ENCODE measurements at places on chromosomes 2 and 18.

DNA sequence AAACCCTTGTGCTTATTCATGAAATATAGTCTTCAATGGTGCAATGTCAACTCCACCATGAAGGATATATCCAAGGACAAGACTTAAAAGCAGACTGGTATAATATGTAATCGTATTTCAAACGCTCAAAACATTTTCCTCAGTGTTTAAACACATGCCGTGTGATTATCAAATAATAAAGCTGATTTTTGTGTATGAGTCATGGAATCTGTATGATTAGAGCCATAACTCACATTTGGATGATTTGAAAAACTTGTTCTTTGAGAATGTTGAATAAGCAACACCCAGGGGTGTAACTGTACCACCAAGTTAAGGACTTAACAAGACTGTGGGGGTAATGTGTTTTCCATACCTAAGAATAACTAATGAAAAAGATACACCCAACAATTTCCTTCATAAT, 215.3 kb downstream of the STK39 start:
- no peak for DNase-seq

DNA sequence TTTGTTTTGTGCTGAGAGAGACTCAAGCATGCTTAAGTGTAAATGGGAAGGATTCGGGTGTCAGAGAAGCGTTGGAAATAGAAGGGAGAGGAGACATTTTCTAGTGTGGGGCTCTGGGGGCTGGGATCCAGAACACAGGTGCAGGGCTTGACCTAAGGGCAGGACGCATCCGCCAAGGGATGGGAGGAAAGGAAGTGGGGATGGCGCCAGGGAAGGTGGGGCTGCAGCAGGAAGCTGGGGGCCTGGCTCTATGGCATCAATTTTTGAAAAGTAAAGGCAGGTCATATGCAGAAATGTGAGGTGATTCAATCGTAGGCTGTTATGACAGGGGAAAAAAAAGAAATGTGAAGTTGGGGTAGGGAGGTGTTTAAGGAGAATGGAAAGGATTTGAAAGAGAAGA, 143.2 kb upstream of the SERTAD2 start:
- no peak for DNase-seq

DNA sequence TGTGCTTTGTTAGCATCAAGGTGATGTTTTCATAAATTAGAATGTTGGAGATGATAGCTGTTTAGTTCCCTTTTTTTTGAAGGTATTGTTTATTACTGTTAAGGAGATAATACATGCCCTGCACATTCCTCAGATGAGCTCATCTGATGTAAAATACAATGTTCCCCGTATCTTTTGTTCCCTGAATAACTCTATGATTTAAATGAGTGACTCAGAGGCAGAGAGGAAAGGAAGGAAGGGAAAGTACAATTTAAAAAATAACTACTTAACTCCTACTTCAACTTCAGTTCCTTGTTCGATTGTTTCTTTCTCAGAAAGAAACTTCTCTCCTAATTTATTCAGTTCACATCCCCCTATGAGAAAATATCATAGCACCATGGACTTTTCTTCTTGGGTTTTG, 208.7 kb downstream of the KCNE4 start:
- no peak for DNase-seq

- DNase-seq = no peak
Observed at GRCh38 chr2:233056961-233057605, 3.1 kb upstream of the INPP5D start.

DNA sequence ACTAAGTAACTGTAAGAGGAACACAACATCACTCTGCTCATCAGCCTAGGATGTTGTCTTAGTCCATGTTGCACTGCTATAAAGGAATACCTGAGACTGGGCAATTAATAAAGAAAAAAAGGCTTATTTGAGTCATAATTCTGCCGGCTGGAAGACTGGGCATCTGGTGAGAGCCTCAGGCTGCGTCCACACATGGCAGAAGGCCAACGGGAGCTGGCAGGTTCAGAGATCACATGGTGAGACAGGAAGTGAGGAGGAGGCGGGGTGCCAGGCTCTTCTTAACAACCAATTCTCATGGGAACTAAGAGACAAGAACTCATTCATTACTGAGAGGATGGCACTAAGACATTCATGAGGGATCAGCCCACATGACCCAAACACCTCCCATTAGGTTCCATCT, 46.8 kb downstream of the EPG5 start:
- DNase-seq = no peak

GRCh38 chr2:46615555-46615954, 136.2 kb downstream of the TMEM247 start:
- DNase-seq = no peak

GRCh38 chr2:199085261-199085660, 372.5 kb downstream of the SATB2 start:
- DNase-seq = no peak

DNA sequence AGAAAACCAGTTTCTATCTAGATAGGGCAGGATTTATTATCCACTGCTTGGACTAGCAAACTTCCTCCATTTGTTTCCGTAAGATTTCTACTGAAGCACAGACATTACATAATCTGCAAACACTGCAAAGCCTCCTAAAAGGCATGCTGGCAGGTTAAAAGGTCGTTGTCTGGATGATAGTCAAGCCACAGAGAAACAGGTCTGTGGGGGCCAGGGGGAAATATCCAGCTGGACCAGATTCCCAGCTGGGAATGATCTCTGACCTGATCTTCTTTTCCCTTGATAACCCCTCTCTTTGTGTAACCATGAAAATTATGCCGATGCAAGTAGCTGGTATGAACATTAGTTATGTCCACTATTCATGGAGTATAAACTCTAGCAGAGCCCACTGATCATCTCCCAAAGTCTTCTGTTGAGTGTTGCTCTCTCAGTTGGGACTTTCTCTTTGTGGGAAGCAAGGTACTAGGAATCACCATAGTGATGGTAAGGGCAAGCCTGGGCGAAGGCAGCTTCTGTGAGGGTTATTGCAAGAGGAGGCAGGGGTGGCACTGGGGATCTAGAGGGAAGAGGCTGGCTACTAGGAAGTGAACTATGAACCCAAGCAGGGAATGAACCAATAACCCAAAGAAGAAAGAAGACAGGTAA, 61.3 kb downstream of the GDF7 start:
- DNase-seq = no peak

- no peak for DNase-seq
Observed at GRCh38 chr2:9686061-9686460, 55.3 kb upstream of the YWHAQ start.

- no peak for DNase-seq
Observed at GRCh38 chr2:118989481-118989880, 47.5 kb downstream of the MARCO start.

GRCh38 chr2:152440460-152440859, 105.5 kb downstream of the FMNL2 start:
- no peak for DNase-seq

- no peak for DNase-seq
Observed at GRCh38 chr2:43065036-43065435, 161.4 kb downstream of the ZFP36L2 start.

DNA sequence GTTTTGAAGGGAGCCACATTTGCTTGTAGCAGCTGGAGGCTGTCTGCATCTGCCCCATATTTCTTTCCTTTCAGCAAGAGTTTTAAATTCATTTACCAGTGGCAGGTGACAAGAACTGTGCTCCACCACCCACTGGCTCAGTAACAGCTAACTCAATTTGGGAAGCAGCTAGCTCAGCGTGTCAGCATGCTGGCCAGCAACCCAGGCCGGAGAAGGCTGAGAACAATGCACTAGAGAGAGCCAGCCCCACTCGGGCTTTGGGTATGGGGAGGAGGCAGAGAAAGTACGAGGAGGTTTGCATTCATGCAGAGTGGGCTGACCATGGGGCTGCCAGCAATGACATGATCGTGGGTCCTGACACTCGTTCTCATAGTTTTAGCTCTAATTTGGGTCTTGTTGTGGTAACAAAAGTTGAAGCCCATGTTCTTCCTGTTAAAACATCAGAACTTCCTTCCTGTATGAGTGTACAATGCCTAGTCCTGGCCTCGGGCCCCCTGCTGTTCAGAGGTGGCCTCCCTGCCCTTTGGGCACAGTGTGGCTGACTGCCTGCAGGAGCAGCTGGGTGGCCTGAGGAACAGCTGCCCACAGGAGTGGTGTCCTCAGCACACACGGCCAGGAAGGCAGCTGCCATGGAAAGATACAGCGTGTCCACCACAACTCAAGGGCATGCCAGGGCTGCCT, 23.0 kb downstream of the CDC42EP3 start:
- no peak for DNase-seq

DNA sequence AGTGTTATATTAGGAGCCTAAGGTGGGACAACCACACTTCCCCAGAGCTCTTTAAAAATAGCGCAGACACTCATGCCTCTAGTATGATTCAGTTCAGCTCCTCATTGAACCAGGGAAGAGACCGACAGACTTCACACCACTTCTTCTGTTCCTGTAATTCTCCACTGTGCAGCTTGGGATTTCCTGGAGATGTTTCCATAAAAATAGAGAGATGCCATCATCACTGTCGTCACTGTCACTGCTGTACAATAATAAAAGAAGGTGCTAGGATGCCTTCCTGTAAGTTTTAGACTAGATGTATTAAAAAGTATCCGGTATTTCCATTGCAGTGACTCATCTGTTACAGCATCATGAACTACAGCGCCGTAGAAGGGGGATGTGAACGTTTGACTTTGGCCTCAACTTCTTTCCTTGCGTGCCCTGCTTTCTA, 110.9 kb downstream of the FAM210A start:
- DNase-seq = no peak

DNA sequence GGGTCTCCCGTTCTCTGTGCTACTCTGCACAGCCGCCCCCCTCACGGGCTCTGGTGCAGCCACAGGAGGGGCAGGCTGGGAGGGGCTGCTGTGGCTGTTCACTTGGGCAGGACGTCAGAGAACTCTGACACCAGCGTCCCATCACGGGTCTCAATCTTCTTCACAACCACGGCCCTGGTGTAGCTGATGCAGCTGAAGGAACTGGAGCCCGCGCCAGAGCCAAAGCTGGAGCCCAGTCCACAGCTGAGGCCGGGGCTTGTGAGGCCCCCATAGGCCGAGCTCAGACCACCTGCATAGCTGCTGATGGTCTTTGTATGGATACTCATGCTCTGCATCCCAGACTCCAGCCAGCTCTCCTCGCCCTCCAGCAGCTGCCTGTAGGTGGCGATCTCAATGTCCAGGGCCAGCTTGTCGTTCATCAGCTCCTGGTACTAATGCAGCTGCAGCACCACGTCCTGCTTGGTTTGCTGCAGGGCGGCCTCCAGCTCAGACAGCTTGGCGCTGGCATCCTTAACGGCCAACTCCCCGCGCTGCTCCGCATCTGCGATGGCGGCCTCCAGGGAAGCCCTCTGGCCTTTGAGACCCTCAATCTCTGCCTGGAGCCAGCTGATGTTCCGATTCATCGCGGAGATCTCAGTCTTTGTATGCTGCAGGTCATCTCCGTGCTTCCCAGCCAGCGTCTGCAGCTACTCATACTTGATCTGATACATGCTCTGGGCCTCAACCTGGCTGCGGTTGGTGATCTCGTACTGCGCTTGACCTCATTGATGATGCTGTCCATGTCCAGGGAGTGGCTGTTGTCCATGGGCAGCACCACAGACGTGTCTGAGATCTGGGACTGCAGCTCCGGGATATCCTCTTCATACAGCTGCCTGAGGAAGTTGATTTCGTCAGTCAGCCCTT, 7.4 kb upstream of the DUSP19 start:
- no peak for DNase-seq

DNA sequence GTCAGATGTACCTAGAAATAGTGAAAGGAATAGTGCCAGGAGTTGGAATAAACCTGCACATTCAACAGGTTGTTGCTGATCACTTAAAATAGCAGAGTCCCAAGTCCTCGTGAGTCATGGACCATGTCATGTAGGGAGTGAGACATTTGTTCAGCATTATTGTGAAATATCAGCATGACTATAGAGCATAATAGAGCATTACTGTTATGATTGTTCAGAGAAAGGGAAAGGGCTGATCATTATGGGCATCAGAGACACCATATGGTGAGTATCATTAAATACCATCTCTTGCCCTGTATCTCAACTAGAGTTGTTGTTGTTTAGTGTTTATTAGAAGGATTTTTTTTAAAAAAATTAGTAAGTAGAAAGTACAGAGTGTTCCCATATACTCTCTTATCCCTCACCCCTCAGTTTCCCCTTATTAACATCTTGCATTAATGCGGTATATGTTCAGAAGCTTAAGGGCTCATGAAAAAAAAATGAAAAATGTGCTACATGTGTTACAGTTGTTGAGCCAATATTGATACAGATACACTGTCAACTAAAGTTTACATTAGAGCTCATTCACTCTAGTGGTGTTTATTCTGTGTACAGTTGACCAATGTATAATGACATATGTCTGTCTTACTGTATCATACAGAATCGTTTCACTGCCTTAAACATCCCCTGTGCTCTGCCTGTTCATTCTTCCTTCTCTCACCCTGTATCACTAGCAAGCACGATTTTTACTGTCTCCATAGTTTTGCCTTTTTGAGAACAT, 5.7 kb downstream of the ELAC1 start:
- no peak for DNase-seq

- DNase-seq = no peak
Observed at GRCh38 chr2:159069229-159069628, 100.8 kb downstream of the TANC1 start.

GRCh38 chr2:11875481-11875880, 129.0 kb downstream of the LPIN1 start:
- no peak for DNase-seq

DNA sequence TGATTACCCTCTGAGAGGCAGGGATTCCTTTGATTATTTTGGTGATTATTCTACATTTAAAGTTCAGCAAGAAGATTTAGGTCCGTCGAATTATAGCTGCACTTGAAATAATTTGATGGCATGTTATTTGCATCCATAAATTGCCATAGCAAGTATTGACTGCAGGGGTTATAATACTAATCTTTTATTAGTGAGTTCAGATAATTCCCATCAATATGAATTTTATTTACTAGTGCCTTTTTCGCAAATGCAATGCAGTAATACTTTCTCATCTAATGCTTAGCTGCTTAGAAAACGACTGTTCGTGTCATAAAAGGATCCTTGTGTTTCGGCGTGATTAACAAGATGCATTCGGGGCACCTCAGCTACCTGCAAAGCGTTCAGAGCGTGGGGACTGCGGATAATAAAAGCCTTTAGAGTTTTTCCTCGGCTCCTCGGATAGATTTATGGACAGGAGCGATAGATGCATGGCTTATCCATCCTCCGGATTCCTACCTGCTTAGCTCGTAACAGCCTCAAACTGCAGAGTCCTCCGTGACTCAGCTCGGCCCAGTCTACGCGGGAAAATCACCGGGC, 2.5 kb upstream of the GBX2 start:
- DNase-seq = no peak

DNA sequence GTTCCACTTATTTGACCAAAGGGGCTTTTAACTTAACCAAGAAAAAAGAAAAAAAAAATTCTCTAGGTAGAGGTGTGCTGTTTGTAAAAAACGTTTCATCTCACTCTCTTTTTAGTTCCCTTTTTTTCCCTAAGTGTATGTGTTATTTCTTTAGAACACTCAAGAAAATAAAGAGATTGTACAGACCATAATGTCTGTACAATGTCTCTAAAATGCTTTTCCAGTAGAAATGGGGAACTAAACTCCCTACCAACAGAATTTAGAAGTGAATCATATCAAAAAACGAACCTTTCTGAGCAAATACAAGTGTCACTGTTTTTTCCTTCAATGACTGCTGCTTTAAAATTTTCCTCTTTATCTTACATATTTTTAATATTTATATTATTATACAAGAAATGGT, 72.0 kb downstream of the CDH7 start:
- DNase-seq = no peak

GRCh38 chr2:72676341-72677025, 149.3 kb downstream of the EXOC6B start:
- DNase-seq = no peak

Data from GM12891 (cell line).